ENCODE measurements at places on chromosomes 5 and 9.
A peak's percentile ranks its signal among the peaks of the same experiment; 100 is the strongest.

- no peak for DNase-seq
These were observed 29.7 kb downstream of the SHB start for GRCh38 chr9:38039090-38039906.

DNA sequence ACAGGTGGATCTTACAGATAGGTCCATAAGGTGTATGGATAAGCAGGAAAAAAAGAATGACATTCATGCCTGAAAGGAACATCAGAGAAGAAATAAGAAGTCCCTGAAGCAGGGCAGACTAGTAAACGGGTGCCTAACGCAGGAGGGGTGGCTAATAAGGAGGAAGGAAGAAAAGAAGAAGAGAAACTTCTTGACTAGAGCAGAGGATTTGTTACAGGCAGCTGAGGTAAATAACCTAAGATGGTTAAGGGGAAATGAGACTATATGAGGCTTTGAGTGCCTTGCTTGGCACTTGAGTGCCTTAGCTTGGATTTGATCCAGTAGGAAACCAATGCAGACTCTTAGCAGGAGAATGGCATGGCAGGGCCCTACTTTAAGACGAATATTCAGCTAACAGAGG lies 313.5 kb upstream of the PDE4D start:
- no peak for DNase-seq

- DNase-seq, result peak; percentile 55
These were observed 37.0 kb downstream of the CXXC5 start for GRCh38 chr5:139684881-139685749.

- peak; percentile 19 for DNase-seq
These were observed 207.7 kb downstream of the PDE4D start for GRCh38 chr5:59685793-59686192.

- no peak for DNase-seq
These were observed 301.5 kb upstream of the VLDLR start for GRCh38 chr9:2320114-2320513.

DNA sequence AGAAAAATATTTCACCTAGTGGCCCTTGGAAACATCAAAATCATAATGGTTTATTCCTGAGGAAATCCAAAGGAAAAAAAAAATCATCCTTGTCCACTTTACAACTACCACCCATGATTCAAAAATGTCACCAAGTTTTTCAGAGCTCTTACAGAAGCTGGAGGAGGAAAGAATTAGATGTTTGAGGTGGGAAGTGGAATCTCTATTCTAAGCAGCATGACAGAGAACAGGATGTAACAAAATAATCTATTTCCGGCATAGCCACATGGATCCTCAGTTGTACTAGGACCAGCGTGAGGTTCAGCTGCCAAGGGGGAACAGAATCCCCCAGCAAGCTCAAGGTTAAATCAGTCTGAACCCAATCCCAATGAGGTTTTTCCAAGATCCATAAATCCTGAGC lies 40.2 kb downstream of the FBXW11 start:
- no peak for DNase-seq

DNA sequence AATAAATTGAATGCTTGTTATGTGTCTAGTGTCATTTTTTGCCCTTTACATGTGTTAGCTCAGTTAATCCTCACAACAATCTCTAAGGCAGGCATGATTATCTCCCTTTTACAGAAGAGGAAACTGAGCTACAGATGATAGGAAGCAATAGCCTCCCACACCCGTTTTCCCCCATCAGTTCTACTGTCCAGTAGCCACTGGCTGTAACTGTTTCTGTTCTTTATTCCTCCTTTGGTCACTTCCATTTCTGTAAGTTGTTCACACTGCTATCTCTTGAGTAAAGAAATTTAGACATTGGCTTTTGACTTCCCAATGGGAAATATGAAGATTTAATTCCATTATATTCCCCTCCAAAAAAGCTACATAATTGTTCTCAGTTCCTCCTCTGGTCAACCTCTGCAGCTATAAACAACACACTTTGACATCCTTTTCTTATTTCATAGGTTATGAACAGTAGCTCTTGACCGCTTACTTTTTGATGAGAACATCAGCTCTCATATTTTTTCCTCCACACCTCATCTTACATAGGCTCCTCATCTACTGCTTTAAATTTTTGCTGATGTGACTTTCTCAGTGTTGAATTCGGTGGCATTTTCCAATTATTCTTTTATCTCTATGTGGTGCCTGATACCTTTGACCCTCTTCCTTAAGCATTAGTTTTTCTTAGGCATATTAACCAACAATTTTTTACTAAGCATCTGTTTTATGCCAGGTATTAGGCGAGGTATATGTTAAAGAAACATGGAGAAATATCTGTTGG lies 21.4 kb downstream of the SPZ1 start:
- no peak for DNase-seq

DNA sequence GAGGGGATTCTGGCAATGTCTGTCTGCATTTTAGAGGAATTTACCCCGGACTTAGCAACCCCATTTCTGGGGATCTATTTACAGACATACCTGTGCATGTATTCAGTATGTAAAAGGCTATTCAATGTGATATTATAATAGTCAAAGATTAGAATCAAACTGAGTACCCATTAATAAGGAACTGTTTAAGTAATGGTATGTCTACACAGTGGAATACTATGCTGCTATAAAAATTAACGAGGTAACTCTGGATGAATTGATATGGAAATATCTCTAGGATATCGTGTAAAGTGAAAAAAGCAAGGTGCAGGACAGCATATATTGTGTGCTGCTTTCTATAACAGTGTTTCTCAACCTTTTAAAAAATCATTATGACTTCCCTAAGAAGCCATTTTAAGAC lies 186.9 kb downstream of the SEMA6A start:
- DNase-seq, result no peak

GRCh38 chr5:96566833-96567587 lies 95.2 kb upstream of the CAST start:
- DNase-seq, result no peak

- DNase-seq, result no peak
These were observed 4.5 kb upstream of the DMRT3 start for GRCh38 chr9:971901-972500.

- DNase-seq, result no peak
These were observed 105.0 kb downstream of the FGF18 start for GRCh38 chr5:171524466-171524865.

DNA sequence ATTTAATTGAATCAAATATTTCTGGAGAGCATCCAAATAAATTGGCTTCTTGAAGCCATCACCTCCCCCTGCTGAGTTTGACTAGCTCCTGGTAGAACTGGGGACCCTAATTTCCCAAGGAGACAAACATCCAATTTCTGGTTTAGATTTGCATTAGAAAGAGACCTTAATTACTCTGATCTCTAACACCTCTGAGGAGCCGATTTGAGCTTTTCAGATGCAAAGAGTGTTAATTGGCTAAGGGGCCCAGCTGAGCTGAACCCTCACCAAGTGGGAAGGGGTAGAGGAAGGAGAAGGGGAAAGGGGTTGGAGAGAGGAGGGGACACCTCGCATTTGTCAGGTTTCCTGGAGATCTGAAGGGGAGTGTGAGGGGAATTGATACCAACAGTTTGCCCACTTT lies 145.4 kb upstream of the SHB start:
- DNase-seq, result no peak

DNA sequence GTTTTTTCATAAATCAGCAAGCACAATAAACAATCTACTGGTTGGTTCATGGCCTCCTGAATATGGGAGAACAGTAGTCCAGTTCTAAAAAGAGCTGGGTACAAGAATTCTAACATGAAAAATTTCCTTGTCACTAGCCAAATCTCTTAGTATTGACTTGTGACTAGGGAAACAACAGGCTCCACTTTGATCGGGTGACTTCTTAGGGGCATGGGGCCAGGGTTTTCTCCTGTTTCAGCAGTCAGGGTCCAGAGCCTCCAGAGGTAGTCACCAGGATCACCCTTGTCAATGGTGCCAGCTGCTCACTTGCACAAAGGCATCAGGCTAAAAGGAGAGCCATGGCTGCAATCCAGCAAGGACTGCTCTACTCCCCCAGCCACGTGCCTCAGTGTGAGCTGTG lies 38.1 kb downstream of the LPAR1 start:
- no peak for DNase-seq

DNA sequence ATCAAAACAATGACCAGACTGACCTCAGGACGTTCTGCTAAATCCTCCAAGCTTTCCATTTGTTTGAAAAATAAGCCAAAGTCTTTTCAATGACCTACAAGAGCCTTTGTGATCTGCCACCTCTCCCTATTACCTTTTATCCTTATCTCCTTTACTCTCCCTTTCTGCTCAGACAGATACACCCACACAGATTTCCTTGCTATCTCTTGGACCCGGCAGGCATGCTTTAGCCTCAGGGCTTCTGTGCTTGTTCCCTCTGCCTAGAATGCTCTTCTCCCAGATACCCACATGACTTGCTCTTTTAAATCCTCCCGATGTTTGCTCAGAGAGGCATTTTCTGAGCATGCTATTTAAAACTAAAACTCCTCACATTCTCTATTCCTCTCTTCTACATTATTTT lies 8.9 kb upstream of the ELOVL7 start:
- DNase-seq, result no peak

DNA sequence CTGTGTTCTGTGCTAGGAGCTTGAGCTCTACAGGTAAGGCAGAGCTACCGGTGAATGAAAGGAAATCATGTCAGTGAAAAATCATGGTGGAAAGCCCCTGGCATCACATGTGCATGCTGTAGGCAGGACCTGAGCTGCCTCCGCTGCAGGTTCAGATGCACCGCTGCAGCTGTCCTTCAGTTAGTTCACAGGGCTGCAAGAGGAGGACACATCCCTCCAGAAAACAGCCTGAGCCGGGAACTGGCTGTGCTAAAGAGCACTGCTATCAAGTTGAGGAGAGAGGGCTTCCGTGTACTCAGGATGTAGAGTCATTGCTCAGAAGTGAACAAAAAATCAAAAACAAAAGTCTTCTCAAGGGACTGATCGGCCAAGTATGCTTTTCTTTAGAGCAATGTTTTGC lies 138.6 kb downstream of the ERCC6L2 start:
- no peak for DNase-seq

DNA sequence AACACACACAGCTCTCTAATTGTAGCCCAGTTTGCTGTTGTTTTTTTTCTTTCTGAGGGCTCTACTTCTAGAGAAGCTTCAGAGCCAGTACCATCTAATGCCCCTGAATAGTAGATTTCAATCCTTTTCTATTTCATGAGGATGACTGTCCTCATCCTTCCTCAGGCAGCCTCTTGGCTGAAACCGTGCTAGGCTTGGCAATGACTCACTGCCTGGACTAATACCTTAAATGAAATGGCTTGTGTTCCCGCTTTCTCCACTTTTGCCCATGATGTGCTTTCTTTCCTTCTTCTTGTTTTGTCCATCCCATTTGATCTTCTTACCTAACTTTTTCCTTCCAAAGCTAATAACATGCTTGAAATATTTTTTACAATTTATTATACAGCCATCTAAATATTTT lies 80.1 kb downstream of the ITGA1 start:
- DNase-seq, result no peak

DNA sequence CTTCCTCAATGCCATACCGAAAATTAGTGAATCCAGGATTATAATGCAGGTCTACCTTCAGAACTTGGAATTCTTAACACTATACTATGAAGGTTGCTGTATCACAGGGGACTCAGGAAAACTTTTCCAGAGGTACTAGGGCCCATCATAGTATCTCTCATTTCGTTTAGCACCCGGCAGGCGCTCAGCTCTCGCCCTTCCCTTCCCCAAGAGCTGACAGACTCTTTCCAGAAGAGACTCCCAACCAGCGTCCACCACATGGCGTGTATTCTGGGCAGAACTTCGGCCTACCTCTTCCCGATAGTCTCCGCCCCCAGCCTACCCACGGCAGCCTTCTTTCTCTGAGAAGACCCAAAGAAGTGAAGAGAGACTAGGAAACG lies 271 bp downstream of the NOL8 start:
- no peak for DNase-seq

GRCh38 chr5:57817924-57818323 lies 335.3 kb upstream of the ACTBL2 start:
- DNase-seq, result no peak

GRCh38 chr9:6834306-6834705 lies 76.5 kb downstream of the KDM4C start:
- no peak for DNase-seq

GRCh38 chr5:72920690-72921502 lies 34.9 kb upstream of the FCHO2 start:
- DNase-seq, result no peak

DNA sequence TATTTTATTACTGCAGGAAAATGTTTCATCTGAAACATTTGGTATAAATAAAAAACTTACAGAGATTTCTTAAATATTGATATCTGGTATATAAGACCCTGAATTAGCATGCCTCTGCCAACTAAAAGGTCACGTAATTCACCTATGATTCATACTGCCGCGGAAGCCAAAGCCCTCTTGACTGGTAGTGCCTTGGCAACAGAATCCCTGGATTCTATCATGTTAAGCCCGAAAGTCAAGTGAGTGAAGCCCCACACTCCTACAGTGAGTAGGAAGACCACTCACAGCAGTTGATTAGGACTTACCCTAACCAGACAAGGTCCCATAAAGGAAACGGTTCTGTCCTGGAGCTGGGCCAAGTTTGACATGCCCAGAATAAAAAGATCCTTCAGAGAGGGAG lies 175.6 kb upstream of the NREP start:
- DNase-seq, result no peak

DNA sequence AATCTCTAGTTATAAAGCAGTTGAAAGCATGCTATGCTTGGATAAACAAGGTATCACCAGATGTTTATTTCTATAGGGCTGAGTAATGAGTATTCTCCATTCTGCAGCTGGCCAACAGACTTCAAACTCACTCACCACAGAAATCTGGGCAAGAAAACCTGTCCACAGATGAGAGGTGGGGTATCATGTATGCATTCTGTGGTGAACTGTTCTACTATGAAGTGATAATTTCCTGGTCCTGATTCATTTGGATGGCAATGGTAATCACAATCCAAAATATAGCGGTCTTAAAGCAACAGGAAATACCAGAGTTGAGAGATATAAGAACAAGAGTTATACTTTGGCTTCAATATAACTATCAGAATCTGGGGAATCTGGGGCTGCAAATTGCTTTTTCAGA lies 65.9 kb upstream of the EFNA5 start:
- no peak for DNase-seq

GRCh38 chr9:93979721-93980120 lies 24.6 kb upstream of the BARX1 start:
- DNase-seq, result no peak

DNA sequence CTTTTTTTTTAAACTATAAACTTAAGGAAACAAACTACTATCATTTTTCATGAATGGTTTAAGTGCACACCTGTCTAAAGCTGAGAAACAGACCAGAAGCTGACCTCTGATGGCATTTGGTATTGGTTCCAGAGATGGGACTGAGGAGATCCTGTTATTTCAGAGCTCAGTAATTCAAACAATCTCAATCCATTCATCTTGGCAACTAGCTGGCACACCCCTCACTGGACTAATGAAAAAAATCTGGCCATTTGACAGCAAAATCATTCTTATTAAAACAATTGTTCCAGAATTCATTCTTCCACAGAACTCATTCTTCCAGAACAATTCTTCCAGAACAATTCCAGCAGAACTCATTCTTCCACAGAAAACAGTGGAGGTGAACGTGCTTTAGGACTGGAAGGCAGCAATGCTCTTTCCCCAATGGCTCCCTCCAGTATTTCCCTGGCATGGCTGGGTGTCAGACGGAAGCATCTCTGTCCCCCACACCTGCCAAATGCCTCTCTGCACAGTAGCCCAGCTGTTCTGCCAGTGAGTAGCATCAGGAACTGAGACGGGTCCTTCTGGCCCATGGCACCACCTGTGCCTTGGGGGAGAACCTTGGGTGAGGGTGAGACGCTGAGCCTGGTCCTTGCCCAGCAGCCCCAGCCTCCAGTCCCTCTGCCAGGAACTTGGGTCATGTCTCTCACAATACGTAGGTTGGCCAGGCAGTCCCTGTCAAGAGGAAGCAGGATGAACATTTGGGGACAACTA lies 87.5 kb upstream of the EQTN start:
- no peak for DNase-seq
